Frontal cortex (tissue), 4 donors: ENCODE measurements at places on chromosomes 12 and 14. TPM values are rescaled to one million over a fixed set of nuclear protein-coding genes. Genes with fewer than 3 reads are reported as not detected.

Gene NTN4
- total RNA-seq, result 60.3 TPM

- no peak for DNase-seq
Measured at GRCh38 chr14:78222746-78223145, 52.6 kb downstream of the NRXN3 start.

Gene FLRT2
- total RNA-seq, result 84.0 TPM

- DNase-seq, result no peak
Measured at GRCh38 chr14:93092606-93093556, 22.8 kb downstream of the ITPK1 start.

DNA sequence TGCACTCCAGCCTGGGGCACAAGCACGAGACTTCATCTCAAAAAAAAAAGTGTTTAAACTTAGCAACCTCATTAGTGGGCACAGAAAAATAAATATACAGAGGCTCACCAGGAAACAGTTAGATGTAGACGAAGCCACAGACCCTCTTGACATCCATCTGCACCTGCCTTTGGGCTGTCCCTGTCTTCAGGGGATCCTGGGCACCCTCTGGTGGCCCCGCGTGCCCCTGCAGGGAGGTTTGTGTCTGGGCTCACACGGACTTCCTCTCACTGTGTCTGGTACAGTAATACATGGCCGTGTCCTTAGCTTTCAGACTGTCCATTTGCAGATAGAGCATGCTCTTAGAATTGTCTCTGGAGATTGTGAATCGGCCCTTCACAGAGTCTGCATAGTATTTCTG lies 916.5 kb downstream of the TMEM121 start:
- DNase-seq, result no peak

Gene ZFHX2
- 1.2 TPM for total RNA-seq

DNA sequence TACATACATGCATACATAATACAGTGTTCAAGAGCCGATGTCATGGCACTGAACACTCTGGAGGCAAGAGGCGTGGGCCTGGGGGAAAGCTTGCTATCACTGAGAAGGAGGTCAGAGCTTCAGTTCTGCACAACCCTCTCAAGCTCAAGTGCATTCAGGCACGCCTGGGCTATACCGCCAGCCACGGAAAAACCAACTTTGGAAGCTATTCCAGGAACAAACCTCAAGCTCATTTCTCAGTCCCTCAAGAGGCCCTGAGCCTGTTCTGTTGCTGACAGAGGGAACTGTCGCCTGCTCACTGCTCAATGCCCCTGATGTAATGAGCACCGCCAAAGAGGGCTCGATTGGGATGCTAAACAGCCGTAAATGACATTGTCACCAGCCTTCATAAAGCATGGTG lies 9.2 kb downstream of the NOS1 start:
- DNase-seq, result no peak

GRCh38 chr12:118023301-118023860 lies 6.9 kb downstream of the RFC5 start:
- DNase-seq, result no peak

Gene METTL17
- total RNA-seq, result 27.7 TPM

DNA sequence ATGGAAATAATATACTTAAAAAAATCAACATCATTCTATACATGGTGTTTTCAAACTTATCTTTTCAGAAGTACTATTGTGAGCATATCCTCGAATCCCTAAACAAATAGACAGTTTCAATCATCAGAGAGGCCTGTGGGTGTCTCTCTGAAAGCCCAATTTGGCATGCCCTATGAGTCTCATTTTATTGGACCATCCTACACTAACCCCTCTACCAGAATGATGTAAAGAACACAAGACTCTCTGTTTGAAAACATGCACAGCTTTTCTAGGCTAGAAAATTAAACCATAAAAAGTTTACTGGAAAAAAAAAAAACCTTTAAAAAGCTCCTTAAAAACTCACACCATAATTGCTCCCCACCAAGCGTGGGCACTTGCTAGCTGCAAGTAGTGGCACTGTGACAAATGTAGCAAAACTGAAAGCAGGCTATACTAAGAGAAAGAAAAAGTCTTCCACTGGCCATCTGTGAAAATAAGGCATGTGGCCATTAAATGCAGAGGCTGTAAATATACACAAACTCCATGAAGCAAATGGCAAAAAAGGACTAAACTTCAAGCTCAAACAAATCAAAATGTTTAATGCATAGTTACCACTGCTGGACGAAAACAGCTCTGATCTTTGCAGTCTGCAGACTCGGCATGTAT lies 394.2 kb downstream of the SOX5 start:
- DNase-seq, result no peak

DNA sequence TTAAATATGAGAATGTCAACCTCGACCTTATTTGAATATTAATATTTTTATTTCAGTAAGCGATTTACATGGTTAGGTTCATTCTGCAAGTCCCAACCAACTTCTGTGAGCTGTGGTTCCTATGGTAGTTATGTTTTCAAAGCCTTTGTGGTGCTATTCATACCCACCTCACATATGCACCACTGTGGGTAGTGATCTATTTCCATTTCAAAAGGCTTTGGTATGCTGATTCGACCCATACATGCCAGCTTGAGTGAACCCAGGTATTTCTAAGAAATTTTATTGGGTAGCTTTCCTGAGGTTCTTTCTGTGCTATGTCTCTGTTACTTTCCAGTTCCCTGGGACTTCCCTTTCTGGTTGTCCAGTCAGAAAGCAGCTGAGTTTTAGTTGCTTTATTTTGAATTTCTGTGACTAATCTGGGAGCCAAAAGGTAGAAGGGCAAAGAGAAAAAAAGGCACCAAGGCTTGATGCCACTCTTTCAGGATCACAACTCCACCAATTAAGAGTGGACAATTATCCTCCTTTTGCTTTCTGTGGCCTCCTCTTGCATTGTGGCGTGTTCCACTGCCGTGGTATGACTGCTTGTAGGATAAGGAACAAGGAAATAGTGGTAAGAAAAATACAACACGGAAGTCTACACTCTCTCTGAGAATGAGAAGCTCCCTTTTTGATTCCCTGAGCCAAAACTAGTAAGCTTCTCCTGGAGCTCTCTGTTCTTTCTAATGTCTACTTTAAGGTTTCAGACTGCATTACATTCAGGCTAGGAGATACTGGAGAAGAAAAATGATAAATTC lies 729.1 kb downstream of the NOVA1 start:
- no peak for DNase-seq

GRCh38 chr12:105347499-105347898 lies 17.0 kb downstream of the C12orf75 start:
- DNase-seq, result no peak

DNA sequence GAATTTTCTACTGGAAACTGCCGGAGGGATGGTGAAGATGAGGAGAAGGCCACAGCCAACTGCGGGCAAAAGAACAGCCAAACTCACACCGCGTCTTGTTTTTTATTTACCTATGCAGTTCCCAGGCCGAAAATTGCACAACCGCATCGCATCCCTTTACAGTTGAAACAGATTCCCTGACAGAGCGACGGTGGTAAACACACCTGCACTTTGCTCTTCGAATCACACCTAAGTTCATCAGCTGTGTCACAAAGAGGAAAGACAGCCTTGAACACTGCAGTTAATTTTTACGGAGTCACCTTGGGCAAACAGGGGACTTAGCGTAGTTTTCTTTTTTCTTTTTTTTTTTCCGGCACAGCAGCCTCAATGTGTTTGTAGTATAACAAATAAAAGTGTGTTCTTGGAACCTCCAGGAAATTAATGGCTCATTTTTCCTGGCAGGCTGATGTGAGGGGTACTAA lies 272.0 kb upstream of the DIO3 start:
- DNase-seq, result no peak

GRCh38 chr14:32473464-32473855 lies 144.4 kb downstream of the AKAP6 start:
- no peak for DNase-seq

- DNase-seq, result no peak
Measured at GRCh38 chr12:55041345-55042055, 21.7 kb downstream of the NEUROD4 start.

Gene PMCH
- total RNA-seq, result 0.41 TPM

Gene TUBA1A
- total RNA-seq, result 15,800 TPM

GRCh38 chr12:101747697-101748096 lies 8.4 kb upstream of the SYCP3 start:
- DNase-seq, result no peak

DNA sequence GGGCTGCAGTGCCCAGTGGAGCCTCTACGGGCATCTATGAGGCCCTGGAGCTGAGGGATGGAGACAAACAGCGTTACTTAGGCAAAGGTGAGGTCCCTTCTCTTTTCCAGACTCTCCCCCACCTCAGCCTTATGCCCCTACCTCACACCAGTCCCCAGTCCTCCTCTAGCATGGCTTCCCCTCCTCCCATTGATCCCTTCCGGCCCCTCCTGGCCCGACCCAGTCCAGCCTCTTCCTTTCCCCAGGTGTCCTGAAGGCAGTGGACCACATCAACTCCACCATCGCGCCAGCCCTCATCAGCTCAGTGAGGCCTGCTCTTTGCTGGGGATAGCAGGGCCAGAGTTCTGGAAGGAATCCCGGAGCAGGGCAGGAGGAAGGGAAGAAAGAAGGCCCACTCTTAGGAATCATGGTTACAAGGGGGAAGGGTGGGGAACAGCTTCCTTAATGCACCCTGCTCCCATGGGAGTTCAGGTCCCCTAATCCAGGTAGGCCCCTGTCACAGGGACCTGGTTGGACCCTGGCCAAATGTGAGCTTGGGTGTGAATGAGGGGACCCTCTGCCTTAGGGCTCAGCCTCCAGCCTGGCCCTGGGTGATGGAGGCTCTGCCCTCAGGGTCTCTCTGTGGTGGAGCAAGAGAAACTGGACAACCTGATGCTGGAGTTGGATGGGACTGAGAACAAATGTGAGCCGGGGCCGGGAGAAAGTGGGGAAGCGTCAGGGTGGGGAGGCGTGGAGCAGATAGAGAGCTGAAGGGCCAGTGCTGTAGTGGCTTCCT lies 2.2 kb downstream of the ENO2 start:
- no peak for DNase-seq
